Common myeloid progenitor, CD34-positive (primary cell): ENCODE measurements at places on chromosomes 2 and 18.

GRCh38 chr2:59150217-59150849, 909.2 kb upstream of the FANCL start:
- DNase-seq, result no peak

- DNase-seq, result no peak
Measured at GRCh38 chr2:110152943-110153342, 37.3 kb upstream of the MALL start.

GRCh38 chr18:31483396-31483795, 14.6 kb upstream of the DSG2 start:
- DNase-seq, result no peak

DNA sequence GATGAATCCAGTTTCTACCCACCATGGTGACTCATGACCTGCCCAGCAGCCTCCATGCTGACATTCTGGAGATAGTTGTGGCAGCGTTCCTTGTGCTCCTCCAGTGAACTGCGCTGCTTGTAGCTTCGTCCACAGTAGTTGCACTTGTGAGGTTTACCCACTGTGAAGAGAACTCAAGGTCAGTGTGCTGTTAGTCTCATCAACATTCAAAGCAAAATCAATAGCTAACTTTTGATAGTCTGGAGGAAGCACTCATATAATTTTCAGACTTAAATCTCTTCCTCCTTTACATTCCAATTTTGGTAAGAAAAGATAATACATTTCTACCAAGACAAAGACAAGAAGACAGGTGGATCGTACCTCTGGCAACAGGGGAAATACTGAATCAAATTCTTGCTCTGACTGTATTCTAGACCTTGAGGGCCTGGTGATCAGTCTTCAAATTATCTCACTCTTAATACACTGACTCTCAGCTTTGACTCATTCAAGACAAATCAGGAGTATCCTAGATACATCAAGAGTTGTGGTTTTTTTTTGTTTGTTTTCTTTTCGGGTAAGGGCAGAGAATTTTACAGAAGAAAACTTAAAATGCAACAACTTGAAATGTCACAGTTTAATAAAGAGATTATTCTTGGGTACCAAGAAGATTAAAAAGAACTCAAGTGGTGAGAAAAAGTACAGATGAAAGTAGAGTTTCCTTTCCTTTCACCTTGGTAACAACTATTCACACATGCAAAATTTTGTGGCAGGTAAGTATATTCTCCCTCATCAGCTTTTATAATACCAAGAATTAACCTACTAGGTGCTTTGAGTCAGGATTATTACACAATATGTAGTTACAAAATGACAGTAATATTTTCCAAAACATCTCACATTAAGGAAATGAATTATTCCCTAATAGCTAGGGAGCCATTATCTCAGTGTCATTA, 129.2 kb downstream of the IKZF2 start:
- no peak for DNase-seq

DNA sequence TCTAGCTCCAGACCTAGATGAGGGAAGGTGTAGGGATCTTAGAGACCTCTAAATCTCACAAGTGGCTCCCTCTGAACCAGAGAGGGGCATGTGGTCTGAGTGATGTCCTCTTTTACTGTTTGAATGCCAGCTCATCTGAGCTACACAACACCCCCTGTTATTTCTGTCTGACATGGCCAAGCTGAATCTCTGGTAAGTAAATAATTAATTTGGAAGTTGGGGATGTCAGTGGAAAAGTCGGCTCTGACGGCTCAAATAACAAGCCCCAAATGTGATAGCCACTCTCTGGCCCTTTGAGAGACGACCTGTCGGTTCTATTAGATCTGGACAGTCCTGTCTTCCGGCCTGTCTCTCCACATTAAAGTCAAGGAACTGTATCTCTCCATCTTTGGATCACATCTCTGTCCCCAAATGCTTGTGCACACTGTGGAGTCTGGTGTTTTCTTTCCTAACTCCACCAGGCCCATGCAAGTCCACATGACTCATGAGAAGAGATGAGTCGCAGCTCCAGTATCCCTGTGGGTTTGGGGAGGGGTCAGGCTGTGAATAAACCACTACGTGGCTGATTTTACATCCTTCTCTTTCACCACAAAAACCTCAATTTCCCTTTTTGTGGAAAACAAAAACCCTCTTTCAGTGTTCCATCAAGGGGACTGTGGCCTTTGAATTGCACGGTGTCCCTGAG, 52.5 kb downstream of the SETBP1 start:
- peak; percentile 89 for DNase-seq

GRCh38 chr2:163732727-163733126, 3.1 kb downstream of the FIGN start:
- DNase-seq, result no peak

DNA sequence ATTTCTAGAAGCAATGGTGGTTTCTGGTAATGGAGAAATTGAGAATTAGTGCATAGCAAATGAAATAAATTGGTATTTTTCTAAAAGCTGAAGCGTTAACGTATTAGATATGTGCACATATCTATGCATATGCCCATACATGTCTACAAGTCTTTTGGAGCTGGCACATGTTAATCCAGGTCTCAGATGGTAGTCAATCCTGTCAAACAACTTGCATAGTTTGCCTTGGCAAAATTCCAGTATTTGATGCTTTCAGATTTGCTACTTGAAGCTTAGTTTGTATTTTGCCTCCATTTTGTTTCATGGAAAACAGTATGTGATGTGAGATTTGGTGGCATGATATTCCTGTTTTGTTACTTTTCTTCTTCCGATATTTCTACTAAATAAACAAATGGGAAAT, 304.6 kb downstream of the PARD3B start:
- no peak for DNase-seq

GRCh38 chr2:169001116-169001815, 29.9 kb downstream of the ABCB11 start:
- no peak for DNase-seq

GRCh38 chr2:68765739-68766375, 31.2 kb downstream of the ARHGAP25 start:
- peak; percentile 60 for DNase-seq

GRCh38 chr2:135925571-135925970, 49.3 kb upstream of the MCM6 start:
- DNase-seq, result no peak

DNA sequence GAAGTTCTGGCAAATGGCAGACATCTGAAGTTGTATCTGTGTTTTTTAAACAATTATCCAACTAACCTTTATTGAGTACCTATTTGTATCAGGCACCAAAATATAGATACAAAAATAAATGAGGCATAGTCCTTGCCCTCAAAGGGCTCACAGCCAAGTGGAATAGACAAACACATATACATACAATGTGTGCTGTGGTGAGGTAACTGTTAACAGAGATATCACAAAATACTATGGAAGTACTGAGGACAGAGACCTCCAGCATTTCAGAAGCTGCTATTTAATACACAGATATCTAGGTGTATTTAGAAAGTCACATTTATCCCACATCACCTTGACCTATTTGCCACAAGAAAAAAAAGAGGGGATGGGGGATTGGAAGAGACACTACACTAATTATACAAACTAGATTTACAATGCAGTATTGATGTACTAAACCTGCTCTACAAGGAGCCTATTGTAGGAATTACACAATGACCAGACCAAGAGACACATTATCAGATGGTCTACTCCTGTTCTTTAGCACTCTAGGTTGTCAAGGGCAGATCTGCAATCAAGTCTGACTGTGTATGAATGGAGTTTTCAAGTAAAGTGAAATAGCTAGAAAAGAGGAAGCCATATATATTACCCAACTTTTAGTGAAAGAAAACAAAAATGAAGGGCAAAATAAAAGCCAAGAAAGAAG, 62.2 kb downstream of the SPIRE1 start:
- peak; percentile 65 for DNase-seq

GRCh38 chr2:231673348-231673770, 35.0 kb upstream of the PTMA start:
- DNase-seq, result no peak

DNA sequence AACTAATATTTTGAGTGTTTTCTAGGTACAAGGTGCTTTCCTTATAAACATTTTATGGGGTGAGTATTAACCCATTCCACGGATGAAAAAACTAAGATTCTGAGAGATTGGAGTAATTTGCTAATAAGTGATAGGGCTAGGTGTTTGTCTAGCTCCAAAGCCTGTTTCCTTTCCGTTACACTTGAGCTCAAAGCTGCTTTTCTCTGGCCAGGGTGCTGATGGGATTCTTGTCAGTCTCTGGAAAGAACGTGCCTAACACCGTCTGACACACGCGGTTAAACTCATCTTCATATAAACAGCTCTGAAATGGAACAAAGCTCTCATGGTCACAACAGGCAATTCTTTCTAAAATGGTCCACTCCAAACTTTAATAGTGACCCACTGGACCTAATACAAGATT, 2.0 kb upstream of the ANKRD29 start:
- DNase-seq, result no peak

DNA sequence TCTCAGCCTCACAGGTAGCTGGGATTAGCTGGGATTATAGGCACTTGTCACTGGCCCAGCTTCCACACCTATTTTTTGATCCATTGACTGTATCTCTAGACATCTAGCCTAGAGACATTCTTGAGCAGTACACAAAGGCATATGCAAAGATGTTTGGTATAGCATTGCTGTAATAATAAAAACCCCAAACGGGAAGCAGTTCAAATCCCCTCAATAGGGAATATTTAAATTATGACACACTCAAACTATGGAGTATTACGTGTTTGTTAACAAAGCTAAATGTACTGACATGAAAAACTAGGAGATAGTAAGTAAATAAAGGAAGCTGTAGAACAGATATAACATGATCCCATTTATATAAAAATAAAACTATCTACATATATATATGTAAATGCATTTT, 27.7 kb downstream of the DOK1 start:
- DNase-seq, result no peak

DNA sequence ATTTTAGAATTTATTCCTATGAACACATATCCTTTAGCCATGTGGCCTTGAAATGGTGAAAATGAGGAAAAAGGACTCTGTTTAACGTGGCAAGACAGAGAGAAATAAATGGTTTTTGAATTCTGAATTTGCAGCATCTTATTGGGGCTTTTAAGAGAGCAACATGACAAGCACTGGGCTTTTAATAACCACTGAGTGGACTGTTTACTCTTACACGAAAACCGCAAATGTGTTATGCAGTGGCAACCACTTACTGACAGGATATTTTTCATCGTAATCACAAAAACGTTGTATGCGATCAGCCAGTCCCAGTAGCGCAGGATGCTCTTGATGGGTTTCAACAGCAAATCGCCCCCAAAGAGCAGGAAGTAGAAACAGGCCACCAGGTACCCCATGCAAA, 226.6 kb downstream of the NAPG start:
- no peak for DNase-seq

DNA sequence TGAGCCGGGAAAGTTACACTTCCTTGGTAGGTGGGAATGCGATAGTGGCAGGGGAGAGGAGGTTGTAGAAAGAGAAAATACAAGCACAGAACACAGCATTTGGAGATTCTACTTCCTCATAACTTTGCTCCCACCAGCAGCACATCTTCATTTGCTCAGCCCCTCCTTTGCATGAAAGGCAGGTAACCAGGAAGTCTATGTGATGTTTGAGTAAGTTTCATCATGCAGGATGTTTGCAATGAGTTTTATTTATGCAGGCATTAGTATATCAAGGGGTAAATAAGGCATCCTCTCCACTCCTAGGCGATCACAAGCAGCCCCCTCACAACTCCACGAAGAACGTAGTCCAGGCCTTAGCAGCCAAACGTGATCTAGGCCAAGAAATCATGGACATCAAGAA, 5.0 kb downstream of the RNF152 start:
- no peak for DNase-seq

DNA sequence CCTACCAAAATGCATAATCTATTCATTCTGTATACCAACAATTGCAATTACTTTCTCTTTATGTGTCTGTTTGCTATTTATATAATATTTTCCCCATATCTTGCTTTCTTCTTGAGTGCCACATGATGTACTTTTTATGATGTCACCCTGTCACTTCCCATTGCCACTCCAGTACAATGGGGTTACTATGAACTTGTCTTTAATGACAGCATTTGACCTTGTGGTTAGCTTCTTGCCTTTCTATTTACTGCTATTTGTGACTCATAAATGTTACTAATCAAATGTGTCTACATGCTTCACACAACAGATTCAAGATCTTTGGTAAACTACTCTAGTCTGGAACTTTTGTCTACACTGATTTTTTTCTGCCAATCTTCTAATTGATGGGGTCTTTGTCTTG, 486.3 kb downstream of the NR4A2 start:
- DNase-seq, result no peak

GRCh38 chr2:40803900-40804299, 352.0 kb upstream of the SLC8A1 start:
- no peak for DNase-seq

DNA sequence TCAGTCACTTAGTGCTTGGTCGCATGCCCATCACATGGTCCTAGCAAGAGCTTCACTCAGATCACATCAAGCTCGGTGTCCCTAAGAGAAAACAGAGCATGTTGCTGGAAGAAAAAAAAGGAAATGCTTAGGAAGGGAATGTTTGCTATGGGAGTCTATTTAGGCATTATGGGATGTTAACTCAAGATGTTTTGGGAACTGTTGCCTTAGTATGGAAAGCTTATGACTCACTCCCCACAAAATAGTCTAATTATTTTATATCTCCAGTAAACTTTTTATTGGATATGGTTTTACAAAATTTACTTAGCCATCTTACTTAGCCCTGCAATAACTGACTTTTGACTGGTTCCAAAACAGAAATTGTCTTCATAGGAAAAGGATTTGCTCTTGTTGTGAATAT, 439.5 kb upstream of the ZEB2 start:
- no peak for DNase-seq

DNA sequence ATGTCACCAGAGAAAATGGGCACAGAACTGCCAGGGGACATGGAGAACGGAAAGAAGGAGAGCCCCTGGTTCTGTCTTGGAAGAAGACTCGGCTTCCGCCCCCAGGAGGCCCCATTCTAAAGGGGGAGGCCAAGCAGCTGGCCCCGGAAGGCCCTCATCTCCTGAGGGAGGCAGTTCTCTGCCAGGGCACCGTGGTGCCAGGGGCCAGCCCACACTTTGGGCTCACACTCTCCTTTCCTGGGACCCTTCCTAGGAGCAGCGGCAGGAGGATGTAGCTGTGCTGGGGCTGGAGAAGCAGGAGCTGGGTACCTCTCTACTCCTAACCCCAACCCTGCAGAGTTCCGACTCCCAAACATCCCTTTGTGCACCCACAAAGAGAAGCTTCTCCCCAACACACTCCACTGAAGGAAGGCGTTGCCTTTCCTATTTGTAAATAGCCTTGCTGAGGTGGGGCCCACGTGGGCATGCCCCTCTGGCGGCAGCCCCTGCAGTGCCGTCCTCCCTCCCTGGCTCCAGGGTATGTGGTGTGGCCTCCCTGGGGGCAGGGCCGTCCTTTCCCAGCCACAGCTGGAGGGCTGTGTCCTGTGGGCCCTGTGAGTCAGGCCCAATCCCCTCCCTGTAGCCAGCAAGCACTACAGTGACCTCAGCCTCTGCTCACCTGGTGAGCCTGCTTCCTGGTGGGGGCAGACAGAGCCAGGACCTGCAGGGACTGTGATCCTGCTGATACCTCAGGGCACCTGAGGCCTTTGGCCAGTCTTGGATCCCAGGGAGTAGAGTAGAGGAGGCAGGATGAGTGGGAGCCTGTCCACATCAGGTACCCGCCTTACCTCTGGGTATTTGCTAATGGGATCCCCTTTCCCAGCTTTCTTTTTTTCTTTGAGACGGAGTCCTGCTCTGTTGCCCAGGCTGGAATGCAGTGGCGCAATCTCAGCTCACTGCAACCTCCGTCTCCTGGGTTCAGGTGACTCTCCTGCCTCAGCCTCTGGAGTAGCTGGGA, 26.6 kb downstream of the ZFP36L2 start:
- peak; percentile 60 for DNase-seq

GRCh38 chr18:5253910-5254309, 41.6 kb downstream of the ZBTB14 start:
- peak; percentile 30 for DNase-seq

GRCh38 chr2:236871500-236872001, 214.1 kb upstream of the COPS8 start:
- DNase-seq, result peak; percentile 52

GRCh38 chr2:8408560-8409460, 273.0 kb upstream of the ID2 start:
- DNase-seq, result no peak
